ENCODE measurements at places on chromosomes 5 and 9.

DNA sequence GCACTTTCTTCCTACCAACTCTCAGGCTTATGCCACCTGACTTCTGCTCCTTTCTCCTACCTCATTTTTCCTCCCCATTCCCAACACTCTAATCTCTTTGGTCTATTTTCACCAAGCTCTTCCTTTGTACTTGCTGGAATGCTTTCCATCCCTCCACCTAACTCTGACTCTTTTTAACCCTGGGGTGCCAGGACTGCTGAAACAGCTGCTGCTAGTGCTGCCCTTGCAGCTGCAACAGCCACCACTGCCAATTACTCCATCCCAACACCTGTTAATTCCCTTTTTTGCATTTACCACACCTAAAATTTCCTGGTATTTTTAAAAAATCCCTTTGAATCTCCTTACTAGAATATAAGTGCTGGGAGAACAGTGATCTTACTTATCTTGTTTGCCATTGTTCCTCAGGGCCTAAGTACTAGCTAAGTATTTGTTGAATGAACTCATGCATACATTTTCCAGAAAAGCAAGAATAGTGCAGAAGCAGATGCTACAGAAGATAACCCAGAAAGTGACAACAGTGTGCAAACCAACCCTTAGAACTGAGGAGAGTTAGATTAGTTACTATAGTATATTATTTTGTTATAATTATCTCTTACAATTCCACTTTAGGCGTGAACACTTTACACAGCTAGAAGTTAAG lies 11.5 kb downstream of the NADK2 start:
- no peak for DNase-seq

DNA sequence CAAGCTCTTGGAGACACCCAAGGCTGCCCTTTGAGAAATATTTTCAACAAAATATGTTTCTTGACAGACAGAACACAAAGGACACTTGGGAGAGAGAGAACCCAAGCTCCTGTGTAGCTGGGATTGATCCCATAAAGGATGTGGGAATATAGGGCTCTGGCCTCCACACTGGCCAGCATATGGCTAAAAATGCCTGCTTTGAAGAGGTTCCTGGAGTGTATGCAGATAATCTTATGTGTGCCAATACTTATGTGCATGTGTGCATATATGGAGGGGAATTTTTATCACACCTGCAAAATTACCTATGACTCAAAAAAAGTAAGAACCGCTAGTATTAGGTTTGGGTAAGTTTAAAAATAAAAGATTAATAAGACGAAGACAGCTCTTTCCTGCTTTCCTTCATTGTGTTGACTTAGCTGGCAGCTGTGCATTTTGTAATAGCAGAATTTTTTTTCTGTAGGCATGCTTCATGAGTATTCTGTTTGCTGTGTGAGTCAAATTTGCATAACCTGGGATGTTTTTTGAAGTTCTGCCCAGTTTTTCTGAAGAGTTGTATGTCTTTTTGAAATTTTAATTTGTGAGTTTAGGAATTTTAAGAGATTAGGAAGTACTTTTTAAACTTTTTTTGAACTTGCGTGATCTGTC lies 42.6 kb downstream of the HACD4 start:
- no peak for DNase-seq

GRCh38 chr9:123305879-123306278 lies 37.5 kb upstream of the STRBP start:
- DNase-seq: no peak

DNA sequence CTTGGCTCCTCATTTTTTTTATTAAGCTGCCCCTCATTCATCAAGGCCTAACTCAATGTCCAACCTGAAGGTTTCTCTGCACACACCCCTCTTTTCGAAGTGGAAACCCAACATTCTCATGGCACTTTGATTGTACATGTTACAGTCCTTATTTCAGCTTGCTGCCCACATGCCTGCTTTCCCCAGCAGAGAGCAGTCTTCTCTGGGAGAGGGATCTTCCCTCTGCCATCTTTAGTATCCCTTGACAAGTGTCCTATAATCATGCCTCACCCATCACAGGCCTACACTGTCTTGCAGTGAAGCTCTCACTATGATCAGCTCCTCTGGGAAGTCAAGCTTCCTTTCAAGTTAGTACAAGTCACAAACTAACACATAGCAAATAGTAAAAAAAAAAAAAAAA lies 175.1 kb downstream of the ACER2 start:
- no peak for DNase-seq

DNA sequence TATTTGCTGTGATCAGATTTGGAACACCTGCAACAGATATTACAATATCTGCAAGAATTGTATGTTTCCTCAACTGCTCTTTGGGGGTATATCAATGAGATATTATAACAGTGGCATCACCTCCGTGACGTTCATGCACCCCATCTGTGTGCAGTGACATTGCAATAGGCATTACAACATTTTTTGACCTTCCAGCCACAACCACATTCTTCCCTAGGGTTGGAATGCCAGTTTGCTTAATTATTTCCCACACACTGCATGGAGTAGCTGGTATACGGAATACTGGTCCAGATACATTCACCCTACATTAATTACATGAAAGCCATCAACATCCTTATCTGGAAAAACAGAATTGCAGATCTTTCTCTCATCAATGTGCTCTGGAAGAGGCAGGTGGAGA lies 42.3 kb downstream of the FBXO4 start:
- no peak for DNase-seq

GRCh38 chr9:18327121-18327520 lies 146.8 kb upstream of the ADAMTSL1 start:
- no peak for DNase-seq

- no peak for DNase-seq
Observed at GRCh38 chr9:110161940-110162339, 46.0 kb downstream of the C9orf152 start.

DNA sequence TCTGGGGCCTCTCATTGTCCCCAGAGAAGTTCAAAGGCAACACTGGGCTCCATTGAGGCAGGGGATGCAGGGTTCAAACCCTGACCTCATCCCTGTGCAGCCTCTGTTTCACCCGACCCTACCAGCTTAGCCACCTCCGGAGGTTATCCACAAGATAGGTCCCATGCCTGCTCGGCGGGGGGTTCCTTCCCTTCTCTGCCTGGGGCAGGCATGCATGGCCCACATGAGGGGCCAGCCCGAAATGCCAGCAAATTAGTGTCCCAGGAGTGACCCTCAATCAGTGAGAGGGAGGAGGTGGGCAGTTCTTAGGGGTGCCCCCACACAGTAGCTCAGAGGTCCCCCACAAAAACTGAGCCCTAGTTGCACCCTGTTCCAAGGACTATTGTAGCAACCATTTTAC lies 24.8 kb upstream of the FUBP3 start:
- no peak for DNase-seq
